ENCODE measurements at places on chromosomes 7 and 10.

GRCh38 chr10:6755781-6756460 lies 175.8 kb upstream of the PRKCQ start:
- no peak for DNase-seq

DNA sequence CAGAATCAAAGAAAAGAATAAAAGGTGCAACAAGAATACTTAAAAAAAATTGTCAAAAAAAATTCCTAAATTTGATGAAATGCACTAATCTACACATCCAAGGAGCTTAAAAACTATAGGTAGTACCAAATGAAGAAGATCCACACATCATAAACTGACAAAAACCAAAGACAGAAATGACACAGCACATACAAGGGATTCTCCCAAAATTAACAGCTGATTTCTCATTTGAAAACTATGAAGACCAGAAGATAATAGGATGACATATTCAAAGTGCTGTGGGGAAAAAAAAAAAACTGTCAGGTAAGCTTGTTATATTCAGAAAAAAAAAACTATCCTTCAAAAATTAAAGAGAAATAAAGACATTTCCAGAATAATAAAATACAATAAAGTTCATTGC lies 618.2 kb downstream of the TNS3 start:
- DNase-seq: no peak

DNA sequence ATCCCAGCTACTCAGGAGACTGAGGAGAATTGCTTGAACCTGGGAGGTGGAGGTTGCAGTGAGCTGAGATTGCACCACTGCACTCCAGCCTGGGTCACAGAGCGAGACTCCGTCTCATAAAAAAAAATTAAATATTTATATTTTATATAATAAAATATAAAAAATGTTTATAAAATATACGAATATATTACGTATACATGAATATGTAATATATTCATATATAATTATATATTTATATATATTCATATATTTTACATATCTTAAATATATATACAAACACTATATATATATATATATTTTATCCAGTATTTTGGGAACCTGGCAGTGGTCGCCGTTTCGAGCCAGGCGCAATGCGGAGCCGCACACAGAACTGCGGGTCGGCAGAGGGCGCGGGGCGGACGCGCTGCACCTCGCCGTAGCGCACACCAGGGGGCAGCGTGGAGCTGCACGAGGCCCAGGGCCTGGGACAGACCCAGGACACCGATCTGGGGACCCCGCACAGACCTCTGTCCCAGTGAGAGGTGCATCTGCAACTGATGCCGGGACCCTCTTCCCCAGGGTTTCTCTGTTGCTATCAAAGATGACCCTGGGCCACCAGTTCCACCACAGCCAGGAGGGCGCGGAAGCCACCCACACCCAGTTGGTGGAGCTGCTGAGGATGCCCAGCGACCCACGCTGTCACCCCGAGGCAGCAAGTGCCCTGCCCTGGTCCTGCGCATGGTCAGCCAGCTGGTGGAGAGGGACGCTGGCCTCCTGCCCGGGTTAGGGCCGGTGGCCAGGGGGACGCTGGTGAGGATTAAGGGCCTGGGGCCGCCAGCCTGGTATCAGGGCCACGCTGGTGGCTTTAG lies 22.7 kb downstream of the AP5Z1 start:
- peak; percentile 55 for DNase-seq

DNA sequence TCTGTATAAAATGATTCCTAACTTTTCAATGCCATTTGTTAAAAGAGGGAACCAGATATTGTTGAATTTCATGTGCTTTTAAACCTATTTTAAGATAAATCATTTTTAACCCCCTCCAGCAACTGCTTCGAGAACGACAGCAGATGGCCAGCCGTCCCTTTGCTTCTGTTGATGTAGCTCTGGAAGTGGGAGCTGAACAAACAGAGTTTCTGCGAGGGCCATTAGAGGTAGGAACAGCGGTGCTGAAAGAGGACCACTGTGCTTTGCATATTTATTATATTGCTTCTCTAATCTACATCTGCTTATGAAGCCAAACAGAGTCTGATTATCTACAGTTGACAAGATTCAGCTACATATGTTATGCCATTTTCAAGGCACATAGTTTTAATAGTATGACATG lies 545.9 kb downstream of the GFRA1 start:
- DNase-seq: no peak

GRCh38 chr7:2019461-2019710 lies 213.4 kb downstream of the MAD1L1 start:
- no peak for DNase-seq

DNA sequence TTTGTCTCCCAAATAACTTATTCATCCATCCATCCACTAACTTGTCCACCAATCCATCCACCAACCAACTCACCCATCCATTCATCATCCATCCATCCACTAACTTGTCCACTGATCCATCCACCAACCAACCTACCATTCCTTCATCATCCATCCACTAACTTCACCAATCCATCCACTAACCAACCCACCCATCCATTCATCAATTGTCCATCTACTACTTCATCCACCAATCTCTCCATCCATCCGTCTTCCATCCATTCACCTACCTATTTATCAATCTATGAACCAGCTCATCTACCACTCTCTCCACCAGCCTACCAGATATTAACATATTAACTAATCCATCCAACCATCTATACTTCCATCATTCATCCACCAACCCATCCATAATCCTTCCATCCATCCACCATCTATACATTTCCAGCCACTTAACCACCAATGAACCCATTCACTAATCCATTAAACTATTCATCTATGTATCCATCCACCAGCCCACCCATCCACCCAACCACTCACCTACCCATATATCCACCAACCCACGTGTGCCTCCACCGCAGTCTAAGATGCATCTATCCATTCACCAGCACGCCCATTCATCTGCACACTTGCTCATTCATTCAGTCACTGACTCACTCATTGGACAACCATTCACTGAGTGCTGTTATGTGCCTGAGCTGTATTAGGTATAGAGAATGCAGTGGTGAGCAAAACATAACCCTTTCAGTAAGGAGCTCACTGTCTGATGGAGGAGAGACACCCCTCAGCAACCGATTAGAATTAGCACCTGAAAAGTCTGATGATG lies 19.8 kb upstream of the TBL2 start:
- no peak for DNase-seq

- no peak for DNase-seq
These were observed 11.1 kb upstream of the VIM start for GRCh38 chr10:17216901-17217395.

- no peak for DNase-seq
These were observed 205.4 kb downstream of the FANK1 start for GRCh38 chr10:126101736-126102135.

- no peak for DNase-seq
These were observed 170.0 kb upstream of the MKLN1 start for GRCh38 chr7:131157530-131158243.

GRCh38 chr10:50388181-50388580 lies 136.9 kb upstream of the ASAH2 start:
- no peak for DNase-seq

- no peak for DNase-seq
These were observed 59.9 kb downstream of the SUGCT start for GRCh38 chr7:40194745-40195144.

- no peak for DNase-seq
These were observed 54.8 kb downstream of the ALOX5 start for GRCh38 chr10:45428611-45429510.

- no peak for DNase-seq
These were observed 3.5 kb downstream of the PTPRE start for GRCh38 chr10:127910464-127910770.

DNA sequence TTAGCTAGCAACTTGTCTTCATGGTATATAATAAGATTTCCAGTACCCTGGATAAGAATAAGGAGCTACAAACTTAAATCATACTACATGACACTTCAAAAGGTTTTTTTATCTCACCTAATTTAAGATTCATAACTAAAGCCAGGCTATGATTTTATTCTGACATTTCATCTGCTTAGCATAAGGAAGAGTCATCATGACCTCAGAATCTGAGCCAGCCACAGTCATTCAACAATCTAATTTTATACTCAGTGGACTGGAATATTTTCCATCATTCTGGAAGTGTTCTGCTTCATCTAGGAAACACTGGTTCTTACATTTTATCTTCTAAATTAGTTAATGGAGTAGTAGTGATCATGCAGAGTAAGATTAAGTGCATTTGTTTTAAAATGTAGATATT lies 102.1 kb upstream of the KCND2 start:
- no peak for DNase-seq

GRCh38 chr10:129761981-129762956 lies 201.8 kb downstream of the EBF3 start:
- DNase-seq: peak; percentile 11

DNA sequence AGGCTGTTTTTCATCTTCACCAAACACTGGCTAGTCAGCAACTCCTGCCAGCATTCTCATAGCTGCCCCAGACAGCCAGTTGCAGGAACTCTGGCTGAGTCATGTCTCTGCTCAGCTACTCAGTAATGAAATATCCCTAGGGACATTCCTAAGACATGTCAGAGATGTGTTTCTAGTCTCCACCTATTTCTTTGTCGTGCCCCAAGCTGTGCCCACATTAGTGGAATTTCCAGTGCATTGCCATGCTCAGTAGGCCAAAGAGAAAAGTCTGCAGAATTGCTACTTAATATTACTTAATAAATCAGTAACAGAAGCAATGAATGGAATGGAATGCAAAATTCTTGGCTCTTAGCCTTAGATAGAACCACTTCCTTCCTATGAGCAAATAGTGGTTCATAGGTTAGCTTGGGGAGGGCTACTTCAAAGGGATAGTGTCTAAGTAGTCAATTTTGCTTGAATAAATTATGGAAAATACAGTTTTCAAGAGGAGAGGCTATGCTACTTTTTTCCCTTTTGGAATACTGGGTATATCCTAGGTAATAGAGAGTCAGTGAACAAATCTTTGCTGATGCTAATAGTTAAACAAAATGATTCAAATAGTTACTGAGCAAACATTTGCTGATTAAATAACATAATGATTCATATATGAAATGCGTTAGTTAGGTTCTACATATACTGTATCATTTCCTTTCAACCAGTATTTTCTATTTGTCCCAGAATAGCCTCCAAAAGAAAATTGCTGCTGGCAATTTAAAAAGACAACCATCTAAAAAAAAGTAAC lies 23.6 kb upstream of the SEMA3C start:
- DNase-seq: peak; percentile 44

GRCh38 chr7:150927956-150928344 lies 50.2 kb downstream of the KCNH2 start:
- DNase-seq: peak; percentile 55

DNA sequence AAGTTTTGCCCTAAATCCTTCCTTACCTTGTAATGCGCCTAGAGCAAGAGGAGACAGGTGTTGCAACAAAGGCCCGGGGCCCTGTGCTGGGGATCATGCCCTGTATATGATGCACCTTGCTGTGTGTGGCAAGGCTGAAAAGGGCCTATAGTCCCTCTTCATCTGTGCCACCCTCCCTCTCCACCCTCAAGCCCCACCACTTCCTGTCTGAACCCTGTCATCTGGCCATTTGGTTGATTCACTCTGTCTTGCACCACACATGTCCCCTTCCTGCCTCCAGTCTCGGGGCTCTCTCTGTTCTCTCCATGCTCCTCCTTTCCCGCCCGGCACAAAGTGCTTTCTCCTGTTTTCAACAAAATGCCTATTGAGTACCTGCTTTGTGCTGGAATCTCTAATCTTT lies 11.5 kb upstream of the MALSU1 start:
- DNase-seq: no peak

DNA sequence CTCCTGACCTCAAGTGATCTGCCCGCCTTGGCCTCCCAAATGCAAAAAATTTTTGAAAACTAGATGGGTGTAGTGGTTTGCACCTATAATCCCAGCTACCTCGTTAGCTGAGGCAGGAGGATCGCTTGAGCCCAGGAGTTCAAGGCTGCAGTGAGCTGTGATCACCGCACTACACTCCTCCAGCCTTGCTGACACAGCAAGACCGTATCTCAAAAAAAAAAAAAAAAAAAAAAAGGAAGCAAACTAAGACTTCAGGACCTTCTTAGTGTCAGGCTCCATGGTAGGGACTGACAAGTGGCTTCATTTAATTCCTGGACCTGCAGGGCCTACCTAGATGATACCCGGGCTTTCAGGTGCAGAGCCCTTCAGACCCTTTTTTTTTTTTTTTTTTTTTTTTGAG lies 2.5 kb downstream of the POP7 start:
- no peak for DNase-seq

DNA sequence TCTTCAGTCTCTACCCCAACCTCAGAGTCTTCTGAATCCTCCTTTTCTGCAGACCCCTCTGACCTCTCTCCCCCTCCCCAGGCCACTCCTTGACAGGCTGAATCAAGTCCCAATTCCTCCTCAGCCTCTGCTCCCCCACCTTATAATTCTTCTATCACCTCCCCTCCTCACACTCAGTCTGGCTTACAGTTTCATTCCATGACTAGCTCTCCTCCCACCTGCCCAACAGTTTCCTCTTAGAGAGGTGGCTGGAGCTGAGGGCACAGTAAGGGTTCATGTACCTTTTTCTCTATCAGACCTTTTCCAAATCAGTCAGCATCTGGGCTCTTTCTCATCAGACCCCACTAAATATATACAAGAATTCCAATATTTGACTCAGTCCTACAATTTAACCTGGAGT lies 14.6 kb upstream of the LRRC61 start:
- DNase-seq: no peak

GRCh38 chr10:124152139-124153022 lies 59.0 kb upstream of the CHST15 start:
- DNase-seq: peak; percentile 47

DNA sequence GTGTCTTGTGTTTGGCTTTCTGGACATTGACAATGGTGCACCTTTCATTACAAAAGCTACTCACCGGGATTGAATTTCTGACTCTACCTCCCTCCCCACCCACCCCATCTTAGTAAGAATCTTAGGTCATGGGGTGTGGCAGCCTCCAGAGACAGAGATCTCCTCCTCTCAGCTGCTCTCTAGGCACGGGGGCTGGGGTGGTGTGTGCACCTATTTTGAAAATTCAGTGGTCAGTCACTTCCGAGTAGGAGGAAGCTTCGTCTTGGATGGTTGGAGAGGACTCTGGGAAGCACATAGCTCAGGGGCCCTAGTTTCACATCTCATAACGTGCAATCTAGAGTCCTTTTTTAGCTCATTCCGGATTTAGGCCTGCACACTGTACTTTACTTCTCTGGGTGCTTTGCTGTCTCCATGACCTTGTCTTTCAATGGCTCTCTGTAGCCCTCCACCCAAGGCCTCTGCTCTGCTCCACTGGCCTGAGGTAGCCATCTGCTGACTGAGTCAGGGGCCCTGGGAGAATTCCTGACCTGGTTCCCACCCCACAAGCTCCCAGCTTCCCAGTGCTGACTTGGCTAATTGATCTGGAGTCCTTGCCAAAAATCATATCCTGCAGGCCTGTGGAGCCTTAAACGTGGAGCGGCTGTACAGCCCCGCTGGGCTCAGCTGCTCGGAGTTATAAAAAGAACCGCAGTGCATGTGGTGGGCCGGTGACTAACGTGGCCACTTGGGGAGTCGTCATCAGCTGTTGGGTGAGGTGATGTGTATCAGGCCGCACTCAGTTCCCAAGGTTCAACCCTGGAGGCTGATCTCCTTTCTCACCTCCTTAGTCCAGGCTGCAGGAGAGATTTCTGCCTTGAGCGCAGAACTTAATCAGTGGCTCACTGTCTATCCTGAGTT lies 19.3 kb upstream of the ADAMTS14 start:
- peak; percentile 93 for DNase-seq

- no peak for DNase-seq
These were observed 167.9 kb downstream of the RNF216 start for GRCh38 chr7:5613607-5614006.

- DNase-seq: no peak
These were observed 2.5 kb downstream of the P4HA1 start for GRCh38 chr10:73093922-73094850.

GRCh38 chr10:3902054-3902808 lies 117.2 kb upstream of the KLF6 start:
- DNase-seq: no peak
